CD8-positive, alpha-beta memory T cell (primary cell): ENCODE measurements at places on chromosomes 2 and 18. TPM values are rescaled to one million over a fixed set of nuclear protein-coding genes. Genes with fewer than 3 reads are reported as not detected.

DNA sequence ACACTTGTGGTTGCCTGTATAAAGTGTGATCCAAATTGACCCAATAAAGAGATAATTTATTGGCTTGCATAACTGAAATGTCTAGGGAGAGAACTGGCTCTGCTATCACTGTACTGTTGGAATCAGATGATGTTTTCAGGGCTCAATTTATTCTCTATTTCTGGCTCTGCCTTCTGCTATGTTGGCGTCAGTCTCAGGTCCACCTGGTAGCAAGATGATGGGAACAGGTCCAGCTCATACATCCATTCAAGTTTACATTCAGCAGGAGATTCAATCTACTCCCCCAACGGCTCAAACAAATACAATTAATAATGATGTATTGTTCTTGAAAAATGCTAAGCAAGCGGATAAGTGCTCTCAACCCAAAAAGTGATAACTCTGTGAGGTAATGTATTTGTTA lies 297.7 kb upstream of the SYT4 start:
- H3K4me3 ChIP-seq: no peak overlapping the region
- H3K4me1 ChIP-seq: no peaks in the 10 kb centered on the region
- no peaks in the 10 kb centered on the region for H3K36me3 ChIP-seq
- no peaks in the 10 kb centered on the region for H3K27me3 ChIP-seq
- no peak for DNase-seq

DNA sequence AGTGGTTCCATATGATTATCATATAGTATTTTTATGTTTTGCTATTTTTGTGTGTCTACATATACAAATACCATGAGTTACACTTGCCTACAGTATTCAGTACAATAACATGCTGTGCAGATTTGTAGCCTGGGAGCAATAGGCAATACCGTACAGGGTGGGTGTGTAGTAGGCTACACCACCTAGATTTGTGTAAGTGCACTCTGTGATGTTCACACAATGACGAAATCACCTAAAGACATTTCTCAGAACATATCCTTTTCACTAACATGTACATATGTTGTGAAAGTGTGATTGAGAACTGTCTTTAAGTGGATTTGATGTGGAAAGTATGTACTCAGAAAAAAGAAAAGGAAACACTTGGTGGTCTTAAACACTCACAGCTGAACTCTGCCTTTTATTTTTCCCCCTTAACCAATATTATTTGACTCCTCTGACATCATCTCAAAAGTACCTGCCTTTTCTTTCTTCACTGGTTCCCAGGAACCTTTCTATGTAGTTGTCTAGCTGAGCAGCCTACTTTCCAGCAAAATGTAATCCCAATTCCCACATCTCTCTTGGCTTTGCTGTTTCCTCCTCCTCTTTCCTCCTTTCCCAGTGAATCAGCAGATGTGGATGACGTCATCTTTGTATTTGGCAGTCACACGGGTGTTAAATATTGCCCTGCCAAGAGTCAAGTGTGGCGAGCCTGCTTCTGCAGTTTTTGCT lies 47.7 kb downstream of the OSBPL6 start:
- no peaks in the 10 kb centered on the region for H3K4me1 ChIP-seq
- H3K4me3 ChIP-seq: no peak overlapping the region
- no peak for DNase-seq
- no peaks in the 10 kb centered on the region for H3K36me3 ChIP-seq
- no peak overlapping the region for H3K27ac ChIP-seq
- no peaks in the 10 kb centered on the region for H3K27me3 ChIP-seq

- no peaks in the 10 kb centered on the region for H3K27me3 ChIP-seq
- H3K36me3 ChIP-seq: no peaks in the 10 kb centered on the region
- H3K4me1 ChIP-seq: peaks cover 58% of the 10 kb centered on the region
- no peak overlapping the region for H3K4me3 ChIP-seq
- DNase-seq: no peak
Measured at GRCh38 chr2:100653449-100654035, 90.7 kb downstream of the PDCL3 start.

GRCh38 chr2:104473546-104473945 lies 380.4 kb upstream of the POU3F3 start:
- H3K27ac ChIP-seq: no peak overlapping the region
- H3K36me3 ChIP-seq: no peaks in the 10 kb centered on the region
- H3K4me3 ChIP-seq: no peak overlapping the region
- no peaks in the 10 kb centered on the region for H3K27me3 ChIP-seq

The RAD51AP2 gene
- total RNA-seq: not detected
